ENCODE measurements at places on chromosomes 3 and 15.

GRCh38 chr3:194215392-194215791 is 79.4 kb downstream of the HES1 start:
- DNase-seq: no peak

DNA sequence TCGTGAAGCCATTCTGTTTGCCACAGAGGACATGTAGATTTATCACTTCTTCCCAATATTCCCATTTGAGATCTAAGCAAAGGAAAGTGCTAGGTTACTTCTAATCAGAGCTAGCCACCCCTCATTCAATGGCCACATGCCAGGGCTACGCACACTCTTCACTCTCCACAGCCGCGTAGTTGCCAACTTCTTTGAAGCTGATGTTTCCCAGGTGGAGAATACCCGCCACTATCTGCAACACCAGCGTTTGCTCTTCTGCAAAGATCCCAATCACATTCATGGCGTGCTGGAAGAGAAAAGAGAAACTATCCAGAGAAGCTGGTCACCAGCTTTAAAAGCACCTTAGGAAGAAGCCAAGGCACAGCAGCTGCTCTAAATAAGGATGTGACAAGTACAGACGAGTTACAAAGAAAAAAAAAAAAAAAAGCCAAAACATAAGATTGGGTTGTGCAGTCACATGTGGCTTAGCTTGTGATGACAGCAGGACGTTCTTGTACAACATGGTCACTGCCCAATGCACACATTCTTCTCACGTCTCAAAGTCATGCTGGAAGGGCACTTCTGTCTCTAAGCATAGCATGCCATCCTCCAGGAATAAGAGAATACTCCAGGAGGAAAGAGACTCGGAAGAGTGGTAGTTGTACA is 16.4 kb downstream of the LDHAL6B start:
- DNase-seq: no peak

GRCh38 chr3:102060814-102061213 is 211.5 kb downstream of the NFKBIZ start:
- DNase-seq: no peak

GRCh38 chr3:64352639-64352992 is 127.3 kb upstream of the PRICKLE2 start:
- DNase-seq: no peak

- no peak for DNase-seq
These were observed 22.5 kb upstream of the ANXA2 start for GRCh38 chr15:60420203-60420716.

DNA sequence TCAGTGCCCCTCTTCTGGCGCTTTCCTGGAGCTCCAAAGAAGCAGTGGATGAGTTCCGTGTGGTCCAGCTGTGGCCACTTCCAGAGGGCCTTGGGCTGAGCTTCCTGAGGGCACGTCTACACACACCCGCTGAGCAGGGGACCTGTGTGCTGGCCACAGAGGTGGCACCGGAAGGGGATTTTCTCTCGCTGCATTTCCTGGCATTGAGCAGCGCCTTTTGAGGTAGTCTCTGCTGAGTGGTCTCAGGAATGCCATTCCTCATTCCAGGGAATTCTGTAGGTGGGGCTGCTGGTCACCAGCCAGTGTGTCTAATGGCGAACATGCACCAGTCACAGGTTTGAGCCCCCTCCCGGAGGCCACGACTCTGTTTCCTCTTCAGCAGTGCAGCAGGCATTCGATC is 48.1 kb downstream of the AMOTL2 start:
- no peak for DNase-seq

DNA sequence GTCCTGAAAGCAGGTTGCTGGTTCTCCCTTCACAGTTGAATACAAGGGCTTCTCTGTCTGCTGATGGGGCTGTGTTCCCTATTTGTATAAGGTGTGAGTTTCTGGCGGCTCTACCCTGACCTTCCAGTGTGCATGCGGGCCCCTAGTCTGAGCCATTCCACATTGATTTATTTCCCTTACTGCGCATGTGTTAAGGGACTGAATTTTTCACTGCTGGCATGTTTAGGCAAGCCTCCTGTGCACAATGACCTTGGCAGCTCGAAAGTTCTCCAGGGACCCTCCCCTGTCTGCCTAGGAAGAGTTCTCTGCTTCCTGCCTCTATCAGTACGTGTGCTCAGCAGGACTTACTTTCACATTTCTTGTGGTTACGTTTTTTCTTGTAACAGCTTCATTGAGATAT is 11.4 kb downstream of the TRAK1 start:
- DNase-seq: no peak

GRCh38 chr3:23600167-23600871 is 205.4 kb upstream of the UBE2E1 start:
- DNase-seq: no peak

- DNase-seq: no peak
These were observed 10.2 kb upstream of the DNAH1 start for GRCh38 chr3:52305926-52306325.

GRCh38 chr3:98994128-98994762 is 92.8 kb upstream of the DCBLD2 start:
- DNase-seq: no peak

GRCh38 chr15:35427091-35427490 is 118.9 kb downstream of the DPH6 start:
- DNase-seq: no peak

DNA sequence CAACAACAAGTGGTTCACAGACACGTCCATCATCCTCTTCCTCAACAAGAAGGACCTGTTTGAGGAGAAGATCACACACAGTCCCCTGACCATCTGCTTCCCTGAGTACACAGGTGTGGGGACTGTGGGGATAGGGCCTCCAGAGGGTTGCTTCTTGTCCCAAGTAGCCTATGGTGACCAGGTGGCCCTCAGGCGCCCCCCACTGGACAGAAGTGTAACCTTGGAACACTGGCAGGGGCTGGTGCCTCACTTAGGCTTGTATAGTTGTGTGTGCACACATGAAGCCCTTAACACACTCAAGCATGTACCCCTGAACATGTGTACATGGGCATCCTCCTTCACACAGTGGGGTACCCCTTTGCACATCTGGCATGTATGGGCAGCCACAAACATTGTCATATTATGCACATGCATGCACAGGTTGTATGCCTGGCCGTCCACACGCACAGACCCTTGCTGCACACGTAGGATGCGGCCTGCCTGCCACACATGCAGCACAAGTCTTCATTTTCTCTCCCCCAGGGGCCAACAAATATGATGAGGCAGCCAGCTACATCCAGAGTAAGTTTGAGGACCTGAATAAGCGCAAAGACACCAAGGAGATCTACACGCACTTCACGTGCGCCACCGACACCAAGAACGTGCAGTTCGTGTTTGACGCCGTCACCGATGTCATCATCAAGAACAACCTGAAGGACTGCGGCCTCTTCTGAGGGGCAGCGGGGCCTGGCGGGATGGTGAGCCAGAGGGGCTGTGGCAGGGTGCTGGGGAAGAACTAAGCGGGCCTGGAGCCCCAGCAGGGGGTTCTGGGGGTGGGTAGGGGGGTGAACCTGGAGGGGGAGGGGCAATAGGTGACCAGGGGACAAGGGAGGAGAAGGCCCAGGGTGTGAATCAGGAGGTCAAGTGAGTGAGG is 11.7 kb upstream of the SEMA3B start:
- peak; percentile 74 for DNase-seq

- no peak for DNase-seq
These were observed 60.3 kb upstream of the FNDC3B start for GRCh38 chr3:171979081-171979480.

DNA sequence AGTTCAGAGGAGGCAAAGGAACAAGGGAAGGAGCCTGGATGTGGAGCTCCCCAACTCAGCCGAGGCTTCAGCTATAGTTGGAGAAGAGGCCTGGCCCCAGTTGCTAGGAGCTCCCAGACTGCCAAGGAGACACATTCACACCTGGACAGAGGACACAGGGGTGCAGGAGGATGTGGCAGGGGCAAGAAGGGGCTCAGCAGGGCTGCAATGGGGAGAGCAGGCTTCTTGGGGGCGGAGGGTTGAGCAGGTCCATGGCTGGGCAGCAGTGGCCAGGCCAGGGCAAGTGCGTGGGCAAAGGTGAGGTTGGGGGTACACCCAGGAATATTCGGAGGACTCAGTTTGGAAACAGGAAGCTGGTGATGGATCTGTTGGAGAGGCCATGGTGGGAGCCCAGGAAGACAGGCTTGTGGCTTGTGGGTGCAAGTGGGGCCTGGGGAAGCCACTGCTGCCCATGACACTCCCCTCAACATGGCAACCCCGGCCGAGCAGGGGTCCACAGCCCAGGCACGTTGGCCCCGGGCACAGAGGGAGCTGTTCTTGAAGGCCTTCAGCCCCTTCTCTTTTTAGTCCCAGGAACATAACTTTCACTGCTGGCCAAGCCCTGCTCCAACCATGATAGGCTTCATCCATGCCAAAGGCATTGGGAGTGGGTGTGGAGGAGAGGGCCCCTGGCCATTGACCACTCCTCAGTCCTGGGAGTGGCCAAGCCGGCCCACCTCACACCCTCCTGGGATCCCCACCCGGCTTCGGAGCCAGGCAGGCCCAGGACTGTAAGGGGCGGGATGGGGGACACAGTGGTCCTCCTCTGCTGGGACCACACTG is 33.3 kb downstream of the TSPAN3 start:
- peak; percentile 6 for DNase-seq

- peak; percentile 56 for DNase-seq
These were observed 7.8 kb upstream of the SUMF1 start for GRCh38 chr3:4474683-4475490.

GRCh38 chr3:170330366-170330765 is 27.1 kb upstream of the SKIL start:
- DNase-seq: no peak

GRCh38 chr3:71168880-71169411 is 414.6 kb downstream of the FOXP1 start:
- no peak for DNase-seq

- peak; percentile 85 for DNase-seq
These were observed 48.5 kb downstream of the CHCHD6 start for GRCh38 chr3:126752303-126753190.

GRCh38 chr3:52873433-52874159 is 23.8 kb downstream of the STIMATE start:
- DNase-seq: no peak

GRCh38 chr15:45113380-45113990 is 487 bp downstream of the DUOX2 start:
- peak; percentile 21 for DNase-seq

DNA sequence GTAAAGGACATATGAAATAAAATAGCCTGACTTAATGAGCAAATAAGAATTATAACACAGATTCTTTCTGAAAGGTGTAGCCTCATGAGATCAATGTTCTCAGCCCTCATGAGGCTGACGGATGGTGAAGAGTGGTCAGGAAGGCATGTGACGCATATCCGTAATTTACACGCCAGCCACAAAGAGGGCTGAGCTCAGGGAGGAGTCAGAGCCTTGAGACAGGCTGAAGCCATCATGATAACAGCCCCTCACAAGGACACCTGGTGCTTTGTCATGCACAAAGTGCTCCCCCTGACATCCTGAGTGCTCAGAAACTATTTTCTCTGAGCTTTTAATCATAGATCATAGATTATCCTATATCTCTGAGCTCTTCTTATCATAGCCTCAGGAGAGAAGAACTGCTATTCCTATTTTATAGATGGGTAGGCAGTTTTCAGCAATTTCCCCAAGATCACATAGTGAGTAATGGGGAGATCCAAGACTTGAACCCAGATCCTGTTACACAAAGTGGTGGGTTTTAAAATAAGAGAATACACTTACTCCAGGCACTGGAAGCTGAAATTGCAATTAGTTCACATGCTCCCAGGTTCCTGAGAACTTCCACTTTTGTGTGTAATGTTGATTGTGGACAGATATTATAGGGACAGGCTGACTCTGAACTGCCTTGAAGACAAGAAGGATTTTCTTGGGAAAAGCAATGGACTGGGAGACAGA is 267.1 kb downstream of the RPLP1 start:
- DNase-seq: no peak

DNA sequence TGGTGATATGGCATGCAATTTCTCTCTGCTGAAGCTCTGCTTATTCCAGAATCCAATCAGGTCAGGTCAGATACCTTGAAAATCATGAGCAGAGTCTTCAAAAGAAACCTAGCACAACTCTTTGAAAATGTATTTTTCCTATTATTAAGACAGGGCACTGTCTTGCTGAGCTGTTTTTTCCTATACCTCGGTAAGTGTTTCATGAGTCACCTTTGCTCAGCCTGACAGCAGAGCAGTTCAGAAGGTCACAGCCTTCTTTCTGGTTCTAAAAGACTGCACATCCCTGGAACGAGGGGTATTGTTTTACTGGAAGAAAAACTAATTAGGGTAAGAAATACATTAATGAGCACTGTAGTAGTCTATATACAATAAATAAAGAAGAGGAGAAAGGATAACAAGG is 422.0 kb downstream of the SOX2 start:
- DNase-seq: no peak

DNA sequence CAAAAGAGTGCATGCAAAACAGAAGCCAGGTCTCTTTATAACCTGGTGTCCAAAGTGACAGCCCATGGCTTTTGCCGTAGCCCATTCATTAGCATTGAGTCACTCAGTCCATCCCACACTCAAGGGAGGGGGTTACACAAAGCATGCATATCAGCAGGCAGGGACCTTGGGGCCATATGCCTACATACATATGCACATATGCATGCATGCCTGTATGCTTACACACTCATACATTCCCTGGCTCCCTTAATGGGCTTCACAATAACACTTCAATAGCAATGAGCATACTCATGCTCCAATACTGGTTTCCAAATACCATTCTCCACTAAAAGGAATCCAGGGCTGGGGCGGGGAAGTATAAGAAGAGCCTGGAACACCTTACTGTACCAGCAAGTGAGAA is 22.0 kb downstream of the TRPM1 start:
- DNase-seq: no peak

- no peak for DNase-seq
These were observed 87.4 kb upstream of the CCNL1 start for GRCh38 chr3:157247391-157247790.
